ENCODE measurements at places on chromosomes 7 and 10. TPM values are rescaled to one million over a fixed set of nuclear protein-coding genes. Genes with fewer than 3 reads are reported as not detected.

PALD1 gene
- 3.7 TPM for total RNA-seq

ATOH7 gene
- not detected for total RNA-seq

FAM25A gene
- total RNA-seq = not detected

MYOZ1 gene
- not detected for total RNA-seq

ZSCAN25 gene
- total RNA-seq = 10.1 TPM

CYP26C1 gene
- not detected for total RNA-seq

HTR7 gene
- 0.35 TPM for total RNA-seq

TAS2R3 gene
- total RNA-seq = 0.17 TPM

PRPS1L1 gene
- not detected for total RNA-seq

LIPF gene
- total RNA-seq = not detected

IFIT5 gene
- total RNA-seq = 13.7 TPM

CREB5 gene
- 2.2 TPM for total RNA-seq

TMEM213 gene
- not detected for total RNA-seq

MBL2 gene
- total RNA-seq = not detected

PPP1R9A gene
- 0.51 TPM for total RNA-seq

GFRA1 gene
- total RNA-seq = 1.6 TPM

PRR15 gene
- total RNA-seq = 112 TPM

ITIH2 gene
- not detected for total RNA-seq

OR9A2 gene
- total RNA-seq = not detected

ELFN1 gene
- 0.93 TPM for total RNA-seq

INMT gene
- 567 TPM for total RNA-seq

ARMC3 gene
- not detected for total RNA-seq

NEURL1 gene
- total RNA-seq = under 0.01 TPM

LRRC17 gene
- 76.1 TPM for total RNA-seq

REPIN1 gene
- total RNA-seq = 54.8 TPM

AGMO gene
- 0.26 TPM for total RNA-seq

LIPJ gene
- total RNA-seq = not detected
